Adrenal gland (tissue), 19 donors: ENCODE measurements at places on chromosomes 11 and 22. TPM values are rescaled to one million over a fixed set of nuclear protein-coding genes. Genes with fewer than 3 reads are reported as not detected.

GRCh38 chr11:27187848-27188621, 147.4 kb downstream of the BBOX1 start:
- no peak for DNase-seq
- no peaks in the 10 kb centered on the region for H3K36me3 ChIP-seq
- no peaks in the 10 kb centered on the region for H3K27me3 ChIP-seq

CRYBB2 gene
- total RNA-seq = not detected

NXPE2 gene
- 0.28 TPM for total RNA-seq

DNA sequence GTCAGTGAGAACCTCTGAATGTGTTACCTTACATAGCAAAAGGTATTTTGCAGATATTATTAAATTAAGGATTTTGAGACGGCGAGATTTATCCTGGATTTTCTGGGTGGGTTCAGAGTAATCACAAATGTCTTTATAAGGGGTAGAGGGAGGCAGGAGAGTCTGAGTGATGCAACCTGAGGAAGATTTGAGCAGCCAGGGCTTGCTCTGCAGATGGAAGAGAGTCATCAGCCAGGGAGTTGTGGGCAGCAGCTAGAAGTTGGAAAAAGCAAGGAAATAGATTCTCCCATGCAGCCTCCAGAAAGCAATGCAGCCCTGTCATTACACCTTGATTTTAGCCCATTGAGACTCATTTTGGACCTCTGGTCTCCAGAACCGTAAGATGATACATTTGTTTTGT, 4.1 kb upstream of the WDR74 start:
- H3K27ac ChIP-seq = no peak overlapping the region
- H3K27me3 ChIP-seq = no peaks in the 10 kb centered on the region
- H3K4me1 ChIP-seq = peaks cover 10% of the 10 kb centered on the region
- DNase-seq = no peak
- H3K4me3 ChIP-seq = no peak overlapping the region
- no peaks in the 10 kb centered on the region for H3K36me3 ChIP-seq

PRR33 gene
- 0.11 TPM for total RNA-seq

GRCh38 chr22:35601743-35602615, 15.2 kb downstream of the MB start:
- H3K27me3 ChIP-seq = no peaks in the 10 kb centered on the region
- H3K4me1 ChIP-seq = no peaks in the 10 kb centered on the region
- H3K36me3 ChIP-seq = no peaks in the 10 kb centered on the region
- H3K27ac ChIP-seq = no peak overlapping the region
- H3K4me3 ChIP-seq = no peak overlapping the region
- peak; percentile 74 for DNase-seq

DNA sequence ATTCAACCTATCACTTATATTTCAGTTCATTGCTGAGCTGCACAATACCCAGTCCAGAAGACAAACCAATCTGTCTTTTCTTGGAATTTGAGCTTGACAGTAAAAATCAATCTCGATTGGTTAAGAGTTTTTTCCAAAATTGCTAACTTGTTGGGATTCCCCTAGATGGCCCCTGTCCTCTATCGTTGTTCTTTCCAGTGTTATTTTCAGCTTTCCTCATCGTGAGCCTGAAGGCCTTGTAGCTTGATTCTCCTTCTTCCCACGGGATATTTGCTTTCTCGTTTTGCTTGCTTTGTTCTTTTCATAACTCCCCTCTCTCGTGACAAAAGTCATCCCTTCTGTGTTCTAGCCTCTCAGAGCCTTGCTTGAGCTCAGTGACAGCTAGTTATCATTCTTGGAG, 3.1 kb downstream of the OR8B8 start:
- no peak for DNase-seq
- H3K27ac ChIP-seq = no peak overlapping the region
- H3K27me3 ChIP-seq = peaks cover 4% of the 10 kb centered on the region
- H3K4me1 ChIP-seq = no peaks in the 10 kb centered on the region
- H3K36me3 ChIP-seq = no peaks in the 10 kb centered on the region

C11orf98 gene
- total RNA-seq = 45.6 TPM

GRCh38 chr22:17724241-17724640, 50.0 kb downstream of the BID start:
- no peaks in the 10 kb centered on the region for H3K27me3 ChIP-seq
- H3K4me1 ChIP-seq = peaks cover 24% of the 10 kb centered on the region
- H3K4me3 ChIP-seq = no peak overlapping the region
- H3K36me3 ChIP-seq = peaks cover 24% of the 10 kb centered on the region

DNA sequence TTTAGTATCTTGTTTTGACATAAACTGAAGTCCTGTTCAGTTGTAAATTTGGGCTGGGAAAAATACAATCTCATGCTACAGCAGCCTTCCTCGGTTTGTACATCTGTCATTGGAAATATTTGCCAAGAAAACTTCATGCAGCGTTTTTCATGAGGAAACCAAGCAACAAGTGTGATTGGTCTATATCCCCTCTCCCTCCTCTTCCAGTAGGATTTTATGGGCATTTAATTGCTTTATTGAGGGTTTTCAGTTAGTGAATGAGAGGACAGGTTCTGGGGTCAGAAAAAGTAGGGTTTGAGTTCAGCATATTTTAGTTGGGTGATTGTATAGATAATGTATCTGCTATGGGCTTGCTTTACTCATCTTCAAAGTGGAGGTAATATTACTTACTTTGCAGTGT, 90.1 kb upstream of the RAG2 start:
- no peak overlapping the region for H3K4me3 ChIP-seq
- no peak overlapping the region for H3K27ac ChIP-seq
- no peaks in the 10 kb centered on the region for H3K4me1 ChIP-seq
- no peak for DNase-seq
- H3K36me3 ChIP-seq = no peaks in the 10 kb centered on the region

OR51V1 gene
- not detected for total RNA-seq

SLC43A3 gene
- 21.0 TPM for total RNA-seq
